ENCODE measurements at places on chromosomes 3 and 15. TPM values are rescaled to one million over a fixed set of nuclear protein-coding genes. Genes with fewer than 3 reads are reported as not detected.

GRCh38 chr3:45409921-45410320 lies 21.5 kb downstream of the LARS2 start:
- H3K27me3 ChIP-seq = no peaks in the 10 kb centered on the region
- no peak for DNase-seq
- H3K4me3 ChIP-seq = no peak overlapping the region
- peaks cover 28% of the 10 kb centered on the region for H3K36me3 ChIP-seq
- peaks cover 25% of the 10 kb centered on the region for H3K4me1 ChIP-seq

DNA sequence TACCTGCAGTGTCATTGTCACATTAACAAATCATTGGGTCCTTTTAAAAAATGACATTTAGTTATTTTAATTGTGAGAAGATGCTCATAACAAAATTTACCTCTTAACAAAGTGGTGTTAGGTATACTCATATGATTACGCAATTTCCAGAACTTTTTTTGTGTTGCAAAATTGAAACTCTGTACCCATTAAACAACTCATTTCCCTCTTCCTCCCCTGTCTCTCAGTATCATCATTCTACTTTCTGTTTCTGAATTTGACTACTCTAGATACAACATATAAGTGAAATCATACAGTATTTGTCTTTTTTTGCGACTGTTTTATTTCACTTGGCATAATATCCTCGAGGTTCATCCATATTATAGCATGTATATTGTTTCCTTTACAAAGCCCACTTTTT lies 58.7 kb upstream of the CHST2 start:
- H3K27ac ChIP-seq = no peak overlapping the region
- peaks cover 5% of the 10 kb centered on the region for H3K36me3 ChIP-seq
- no peak overlapping the region for H3K4me3 ChIP-seq
- no peaks in the 10 kb centered on the region for H3K4me1 ChIP-seq

- no peaks in the 10 kb centered on the region for H3K4me1 ChIP-seq
- no peaks in the 10 kb centered on the region for H3K27me3 ChIP-seq
- H3K27ac ChIP-seq = no peak overlapping the region
- no peak overlapping the region for H3K4me3 ChIP-seq
These were observed 189.4 kb upstream of the CHRNA7 start for GRCh38 chr15:31840849-31841476.

WDR72 gene
- 1.7 TPM for total RNA-seq

C3orf38 gene
- 36.3 TPM for total RNA-seq

All from neural crest cell (in vitro differentiated cells).